Dorsolateral prefrontal cortex (tissue), 122 donors: ENCODE measurements at places on chromosomes 1 and 21.

- no peak for DNase-seq
Observed at GRCh38 chr1:168903237-168903830, 174.3 kb upstream of the DPT start.

DNA sequence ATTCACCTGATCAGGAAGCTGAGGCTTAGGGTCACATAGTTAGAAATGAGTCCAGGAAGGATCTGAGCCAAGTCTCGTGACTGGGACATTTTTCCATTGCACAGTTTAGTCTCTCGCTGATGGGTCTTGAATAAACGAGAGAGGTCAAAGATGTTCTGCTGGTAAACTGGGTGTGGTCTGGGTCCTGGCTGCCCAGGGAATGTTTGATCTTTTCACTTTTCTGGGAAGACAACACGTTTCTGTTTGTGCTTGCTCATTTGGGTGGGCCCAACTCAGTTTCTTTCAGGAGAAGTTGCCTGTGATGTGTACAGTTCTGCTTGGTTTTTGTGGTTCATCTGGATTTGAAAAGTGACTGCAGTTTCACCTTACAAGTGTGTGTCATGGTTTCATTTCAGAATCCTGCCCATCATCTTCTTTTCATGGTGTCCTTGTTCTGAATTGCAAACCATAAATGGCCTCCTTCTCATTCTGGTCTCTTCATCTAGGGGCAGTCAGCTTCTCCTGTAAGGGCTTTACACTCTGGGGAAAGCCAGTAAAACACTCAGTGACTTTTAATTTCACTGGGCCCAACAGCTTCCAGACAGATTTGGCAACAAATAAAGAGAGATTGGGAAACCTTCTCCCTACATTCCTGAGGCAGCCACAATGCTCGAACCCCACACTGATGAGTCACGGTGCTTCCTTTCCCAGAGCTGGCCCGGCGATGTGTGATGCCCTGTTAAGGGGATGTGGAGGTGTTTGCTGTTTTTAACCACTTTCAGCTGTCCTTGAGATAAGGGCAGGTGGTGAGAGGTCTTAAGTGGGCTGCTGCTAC lies 7.2 kb upstream of the TACSTD2 start:
- DNase-seq: no peak

- no peak for DNase-seq
Observed at GRCh38 chr1:25431955-25432719, 1.4 kb downstream of the MACO1 start.

DNA sequence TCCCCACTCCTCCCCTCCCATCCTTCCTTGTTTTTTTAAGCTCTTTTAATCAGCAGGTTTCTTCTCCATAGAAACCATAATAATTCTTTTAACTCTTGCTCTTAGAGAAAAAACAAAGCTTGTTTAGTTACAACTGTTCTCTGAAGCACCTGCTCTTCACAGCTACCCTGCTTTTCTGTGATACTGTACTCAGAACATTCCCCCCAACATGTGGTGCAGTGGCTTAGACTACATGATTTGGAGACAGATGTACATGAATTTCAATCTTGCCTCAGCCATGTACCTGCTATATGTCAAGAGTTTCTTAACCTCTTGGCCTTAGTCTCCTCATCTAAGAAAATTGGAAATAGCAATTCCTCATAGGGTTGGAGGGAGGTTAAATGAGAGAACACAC lies 33.5 kb downstream of the LAMC2 start:
- DNase-seq: no peak

DNA sequence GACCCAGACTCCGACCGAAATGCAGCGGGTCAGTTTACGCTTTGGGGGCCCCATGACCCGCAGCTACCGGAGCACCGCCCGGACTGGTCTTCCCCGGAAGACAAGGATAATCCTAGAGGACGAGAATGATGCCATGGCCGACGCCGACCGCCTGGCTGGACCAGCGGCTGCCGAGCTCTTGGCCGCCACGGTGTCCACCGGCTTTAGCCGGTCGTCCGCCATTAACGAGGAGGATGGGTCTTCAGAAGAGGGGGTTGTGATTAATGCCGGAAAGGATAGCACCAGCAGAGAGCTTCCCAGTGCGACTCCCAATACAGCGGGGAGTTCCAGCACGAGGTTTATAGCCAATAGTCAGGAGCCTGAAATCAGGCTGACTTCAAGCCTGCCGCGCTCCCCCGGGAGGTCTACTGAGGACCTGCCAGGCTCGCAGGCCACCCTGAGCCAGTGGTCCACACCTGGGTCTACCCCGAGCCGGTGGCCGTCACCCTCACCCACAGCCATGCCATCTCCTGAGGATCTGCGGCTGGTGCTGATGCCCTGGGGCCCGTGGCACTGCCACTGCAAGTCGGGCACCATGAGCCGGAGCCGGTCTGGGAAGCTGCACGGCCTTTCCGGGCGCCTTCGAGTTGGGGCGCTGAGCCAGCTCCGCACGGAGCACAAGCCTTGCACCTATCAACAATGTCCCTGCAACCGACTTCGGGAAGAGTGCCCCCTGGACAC lies 534 bp downstream of the C1orf56 start:
- DNase-seq: peak; percentile 61

GRCh38 chr1:17572264-17572985 lies 32.9 kb downstream of the ARHGEF10L start:
- no peak for DNase-seq

DNA sequence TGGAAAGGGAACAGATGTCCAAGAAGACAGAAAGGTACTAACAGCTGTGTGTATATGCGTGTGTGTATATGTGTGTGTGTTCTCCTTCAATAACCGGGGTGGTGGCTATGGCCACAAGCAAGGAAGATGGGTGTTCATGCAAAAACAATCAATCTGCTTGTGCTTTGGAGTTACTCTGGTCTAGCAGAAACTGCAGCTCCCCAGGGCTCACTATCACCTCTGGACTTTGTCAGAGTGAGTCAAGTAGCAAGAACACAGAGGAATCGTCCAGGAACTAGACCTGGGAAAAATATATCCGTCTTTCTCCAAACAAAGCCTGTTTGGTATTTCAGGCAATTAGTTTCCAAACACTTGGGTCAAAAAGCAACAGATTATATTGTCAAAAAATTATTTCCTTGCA lies 68.6 kb downstream of the GNG12 start:
- no peak for DNase-seq

DNA sequence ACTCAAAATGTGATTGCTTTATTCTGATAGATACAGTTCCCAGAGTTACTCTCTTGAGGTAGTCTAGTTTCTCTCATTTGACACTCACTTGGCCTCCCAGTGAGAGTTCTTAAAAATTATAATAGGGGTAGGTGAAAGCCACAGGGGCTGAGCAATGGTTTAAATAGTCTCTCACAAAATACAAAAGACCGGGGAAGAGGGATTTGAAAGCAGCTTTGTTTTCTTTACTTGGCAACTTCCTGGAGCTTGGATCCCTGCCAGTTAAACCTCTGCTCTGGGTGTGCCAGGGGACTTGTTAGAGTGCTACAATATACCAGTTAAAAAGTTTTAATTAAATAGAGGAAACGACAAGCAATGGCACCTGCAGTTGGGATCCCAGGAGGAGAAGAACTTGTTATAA lies 31.7 kb downstream of the OR13G1 start:
- no peak for DNase-seq

- no peak for DNase-seq
Observed at GRCh38 chr21:27293239-27293638, 326.4 kb upstream of the ADAMTS5 start.

DNA sequence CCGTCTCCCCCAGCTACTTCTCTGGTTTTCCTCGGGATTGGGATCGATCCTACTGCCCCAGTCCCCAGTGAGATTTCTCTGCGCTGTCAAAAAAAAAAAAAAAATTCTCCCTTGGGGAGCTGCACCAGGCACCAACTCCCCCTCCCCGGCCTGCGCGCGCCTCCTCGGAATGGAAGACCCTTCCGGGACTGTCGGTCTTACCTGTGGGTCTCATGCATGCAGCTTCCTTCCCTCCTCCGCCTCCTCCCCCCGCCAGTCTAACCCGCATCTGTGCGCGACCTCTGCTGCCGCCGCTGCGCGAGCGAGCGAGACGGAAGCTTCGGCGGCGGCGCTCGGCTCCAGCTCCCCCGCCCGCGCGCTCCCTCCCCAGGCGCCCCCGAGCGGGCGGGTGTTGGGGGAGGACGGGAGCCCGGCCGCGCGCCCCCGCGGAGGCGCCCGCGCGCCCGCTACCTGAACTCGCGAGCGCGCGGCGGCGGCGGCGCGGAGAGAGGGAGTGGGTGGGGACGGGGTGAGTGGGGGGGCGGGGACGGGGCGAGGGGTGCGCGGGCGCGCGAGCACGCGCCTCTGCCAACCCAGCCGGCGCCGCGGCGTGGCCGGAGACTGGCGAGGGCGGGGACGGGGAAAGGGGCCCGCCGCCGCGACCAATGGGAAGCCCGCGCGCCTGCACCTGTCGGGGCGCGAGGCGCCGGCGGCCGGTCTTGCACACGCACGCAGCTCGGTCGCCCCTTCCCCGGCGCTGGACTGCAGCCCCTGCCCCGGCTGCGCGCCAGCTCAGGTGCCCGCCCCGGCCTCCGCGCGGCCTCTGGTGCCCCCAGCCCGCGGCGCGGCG lies at the start of gene SUSD4:
TSS of gene SUSD4 (minus strand) at position 321 of the 829 bp plus-strand sequence. CDS start 751 bp downstream, outside the sequence.
- peak; percentile 49 for DNase-seq

DNA sequence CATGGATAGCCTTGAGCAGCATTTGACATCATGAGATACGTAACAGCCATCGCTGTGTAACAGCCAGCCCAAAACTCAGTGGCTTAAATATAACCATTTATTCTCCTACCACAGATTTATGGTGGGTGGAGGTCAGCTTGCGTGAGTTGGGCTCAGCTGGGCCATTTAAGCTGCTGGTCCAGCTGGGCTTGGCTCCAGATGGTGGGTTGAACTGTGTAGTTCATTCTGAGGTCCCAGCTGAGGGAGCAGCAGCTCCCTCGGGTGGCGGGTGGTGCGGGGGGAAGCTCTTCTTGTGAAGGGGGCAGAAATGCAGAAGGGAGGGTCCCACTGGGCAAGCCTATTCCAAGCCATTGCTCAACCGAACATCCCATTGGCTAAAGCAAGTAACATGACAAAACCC lies 75.9 kb downstream of the IGSF21 start:
- DNase-seq: no peak

DNA sequence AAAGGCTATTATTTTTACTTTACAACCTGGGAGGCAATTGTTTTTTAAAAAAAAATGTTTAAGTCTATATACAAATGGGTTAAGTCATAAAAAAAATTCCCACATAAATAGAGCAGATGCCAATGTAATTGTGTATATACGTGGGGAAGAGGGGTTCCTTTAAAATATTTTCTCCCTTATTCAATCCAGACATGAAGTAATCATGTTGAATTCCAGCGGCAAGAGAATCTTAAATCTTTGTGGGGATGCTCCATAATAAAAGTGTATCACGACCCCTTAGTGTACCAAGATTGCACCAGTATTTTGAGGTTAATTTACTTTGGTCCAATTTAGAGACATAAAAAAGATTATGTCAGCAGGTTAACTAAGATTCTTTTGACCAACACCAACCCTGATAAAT lies 62.1 kb downstream of the ARID4B start:
- no peak for DNase-seq

- DNase-seq: no peak
Observed at GRCh38 chr1:101198842-101199636, 37.8 kb upstream of the S1PR1 start.

- DNase-seq: no peak
Observed at GRCh38 chr1:59556398-59556797, 258.4 kb upstream of the HOOK1 start.

DNA sequence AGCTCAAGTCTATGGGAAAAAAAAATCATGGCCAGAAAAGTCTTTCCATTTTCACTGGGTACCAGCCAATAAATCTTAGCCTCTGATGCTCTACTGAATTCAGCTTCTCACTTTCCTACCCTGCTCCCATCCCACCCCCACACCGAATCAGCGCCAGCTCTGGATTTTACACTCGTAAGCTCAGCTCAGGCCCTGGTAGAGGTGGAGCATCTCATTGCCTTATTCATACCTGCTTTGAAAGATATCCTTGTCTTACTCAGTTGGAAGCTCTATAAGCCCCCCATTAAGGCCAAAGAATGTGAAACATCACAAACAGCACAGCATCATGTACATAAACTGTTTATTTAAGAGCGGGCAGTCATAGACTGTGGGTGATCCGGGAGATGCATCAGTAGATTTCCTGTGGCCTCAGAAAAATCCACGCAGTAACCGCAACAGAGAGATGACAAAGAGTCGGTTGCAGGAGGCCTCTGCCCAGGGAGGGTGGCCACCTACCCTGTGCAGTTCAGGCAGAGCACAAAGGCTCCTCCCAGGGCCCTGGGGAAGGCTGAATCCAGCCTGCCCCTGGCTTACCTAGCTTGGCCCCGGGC lies 36.4 kb upstream of the ETS2 start:
- DNase-seq: no peak

DNA sequence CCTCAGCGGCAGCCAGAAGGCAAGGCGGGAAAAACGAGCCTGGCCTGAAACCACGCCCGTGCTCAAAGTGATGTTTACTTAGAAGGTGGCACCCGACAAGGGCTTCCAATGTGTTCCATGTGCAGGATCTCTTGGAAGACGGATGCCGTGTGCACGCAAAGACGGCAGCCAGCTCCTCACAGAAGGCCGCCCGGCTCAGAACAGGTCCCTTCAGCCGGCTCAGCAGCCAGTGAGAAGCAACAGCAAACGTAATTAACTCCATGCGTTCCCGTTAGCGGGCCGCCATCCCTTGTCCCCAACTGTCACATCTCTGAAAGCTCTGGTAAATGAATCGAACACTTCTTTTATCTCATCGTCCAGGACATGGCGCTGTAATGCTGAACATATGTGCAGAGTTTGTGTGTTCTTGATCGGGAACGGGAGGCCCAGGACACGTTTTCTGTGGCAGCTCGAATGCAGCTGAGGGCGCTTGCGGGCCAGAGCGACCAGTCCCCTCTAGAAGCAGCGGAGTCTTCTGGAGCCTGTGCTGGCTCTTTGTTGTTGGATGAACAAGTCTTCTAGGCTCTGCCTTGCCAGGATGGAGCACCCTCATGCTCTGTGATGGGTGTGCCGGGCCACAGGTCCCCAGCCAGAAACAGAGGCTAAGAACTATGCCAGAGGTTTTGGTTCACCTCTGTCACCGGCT lies 94.6 kb upstream of the ARHGEF16 start:
- no peak for DNase-seq

DNA sequence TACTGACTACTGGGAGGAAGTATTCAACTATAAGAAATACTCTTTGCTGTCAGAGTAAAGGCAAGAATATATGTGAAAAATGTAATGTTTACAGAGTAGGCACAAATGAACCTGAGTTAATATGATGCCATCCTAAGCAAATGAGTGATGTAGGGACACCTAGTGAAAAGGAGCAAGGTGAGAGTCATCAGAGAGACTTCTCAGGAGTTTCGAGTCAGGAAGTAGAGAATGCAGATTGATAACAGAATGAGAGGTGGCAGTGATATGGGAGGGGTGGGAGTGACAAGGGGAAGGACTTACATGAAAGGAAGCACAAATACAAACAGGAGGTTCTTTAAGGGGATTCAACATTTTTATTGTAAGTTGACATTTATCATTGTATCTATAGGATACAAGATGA lies 10.2 kb downstream of the PRCC start:
- no peak for DNase-seq

- DNase-seq: no peak
Observed at GRCh38 chr21:29332461-29333362, 34.0 kb downstream of the BACH1 start.

DNA sequence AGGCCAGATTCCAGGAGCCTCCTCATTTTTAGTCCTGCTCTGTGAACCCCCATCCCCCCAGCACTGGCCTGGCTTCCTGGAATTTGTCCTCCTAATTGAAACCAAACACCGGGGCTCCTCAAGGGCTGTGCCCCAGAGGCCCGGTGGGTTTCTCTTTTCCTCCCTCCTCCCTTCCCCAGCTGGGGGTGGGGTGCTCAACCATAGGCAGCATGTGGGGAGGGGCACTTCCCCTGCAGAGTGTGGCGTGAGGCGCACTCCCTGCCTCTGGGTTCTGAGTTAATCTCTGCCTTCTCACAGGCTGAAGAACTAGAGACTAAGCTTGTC lies 67.5 kb upstream of the ACOT11 start:
- no peak for DNase-seq
